ENCODE measurements at places on chromosomes 13 and 19.

GRCh38 chr13:98934243-98934642 lies 43.6 kb downstream of the DOCK9 start:
- DNase-seq = no peak

DNA sequence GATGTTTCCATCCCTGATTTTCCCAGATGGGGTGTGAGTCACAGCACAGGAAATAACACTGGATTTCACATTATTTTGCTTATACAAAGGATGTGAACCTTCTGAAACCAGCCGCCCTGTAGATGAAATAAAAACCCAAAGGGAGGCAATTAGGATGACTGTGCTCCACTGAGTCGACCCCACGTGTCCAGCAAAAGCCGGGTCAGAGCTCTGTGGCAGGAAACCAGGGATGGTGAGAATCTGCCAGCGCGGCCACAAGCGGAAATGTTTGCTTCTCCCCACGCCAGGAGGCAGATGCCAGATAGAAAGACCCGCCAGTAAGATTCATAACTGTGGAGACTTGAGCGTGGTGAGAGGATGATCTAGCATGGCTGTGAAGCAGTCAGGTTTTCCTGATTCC lies 764.4 kb downstream of the LIG4 start:
- peak; percentile 98 for DNase-seq

GRCh38 chr19:58024661-58025060 lies 9.2 kb upstream of the ZSCAN1 start:
- DNase-seq = no peak

- DNase-seq = no peak
Measured at GRCh38 chr19:3893509-3894179, 13.2 kb downstream of the ATCAY start.

DNA sequence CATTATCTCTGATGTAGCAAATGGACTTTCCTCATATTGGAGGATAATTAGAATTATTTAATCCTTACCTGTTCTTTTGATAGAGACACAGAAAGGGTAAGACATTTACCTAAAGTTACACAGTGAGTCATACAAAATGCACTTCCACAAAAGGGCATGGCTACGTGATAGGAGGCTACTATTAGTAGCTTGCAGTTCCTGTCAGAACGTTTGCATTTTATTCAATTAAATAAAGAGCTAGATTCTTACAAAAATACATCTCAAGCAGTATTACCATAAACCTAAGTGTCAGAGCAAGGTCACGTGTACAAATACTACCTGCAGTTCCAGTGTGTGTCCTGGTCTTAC lies 120.6 kb downstream of the ESD start:
- no peak for DNase-seq

DNA sequence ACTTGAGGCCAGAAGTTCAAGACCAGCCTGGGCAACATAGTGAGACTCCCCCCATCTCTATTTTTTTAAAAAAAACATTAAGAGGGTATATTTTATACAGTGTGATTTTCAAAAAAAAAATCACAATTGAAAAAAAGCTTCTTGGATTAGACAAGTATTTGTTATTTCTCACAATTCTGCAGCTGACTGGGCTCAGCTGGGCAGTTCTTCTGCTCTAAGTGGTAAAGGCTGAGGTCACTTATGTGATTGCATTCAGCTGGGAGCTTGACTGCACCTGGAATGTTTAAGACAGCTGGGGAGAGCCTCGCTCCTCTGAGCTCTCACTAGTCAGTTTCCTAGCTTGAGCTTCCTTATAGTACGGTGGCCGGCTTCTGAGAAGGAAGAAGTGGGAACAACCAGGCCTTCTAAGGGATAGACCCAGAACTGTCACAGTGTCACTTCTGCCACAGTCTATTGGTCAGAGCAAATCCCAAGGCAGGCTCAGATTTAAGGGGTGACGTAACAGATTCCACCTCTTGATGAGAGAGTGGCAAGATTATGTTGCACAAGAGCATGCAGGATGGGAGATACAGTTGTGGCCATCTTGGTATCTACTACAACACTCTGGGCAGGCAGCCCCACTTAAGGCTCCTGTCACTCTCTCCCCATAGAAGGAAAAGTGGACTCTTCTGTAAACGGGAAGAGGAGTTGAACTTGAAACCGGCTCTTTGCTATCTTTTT lies 19.7 kb upstream of the IRGC start:
- DNase-seq = no peak

- DNase-seq = no peak
Measured at GRCh38 chr13:46630431-46631178, 77.6 kb downstream of the LRCH1 start.

- peak; percentile 42 for DNase-seq
Measured at GRCh38 chr13:63299866-63300394, 1884.3 kb upstream of the PCDH20 start.

GRCh38 chr13:35714588-35715377 lies 238.3 kb upstream of the MAB21L1 start:
- DNase-seq = no peak

DNA sequence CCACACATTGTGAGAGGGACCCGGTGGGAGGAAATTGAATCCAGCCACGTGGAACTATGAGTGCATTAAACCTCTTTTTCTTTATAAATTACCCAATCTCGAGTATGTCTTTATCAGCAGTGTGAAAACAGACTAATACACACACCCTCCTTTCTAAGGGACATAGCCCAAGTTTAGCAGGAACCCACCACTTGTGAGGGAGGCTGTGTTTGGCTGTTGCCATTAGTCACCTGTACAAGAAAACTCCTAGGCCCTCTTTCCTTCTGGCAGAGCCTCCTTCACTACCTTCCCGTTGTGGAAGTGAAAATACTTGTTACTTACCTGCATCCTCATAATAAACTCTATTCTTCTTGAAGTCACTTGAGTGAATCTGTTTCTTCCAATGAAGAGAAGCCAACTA lies 76.3 kb upstream of the FARP1 start:
- DNase-seq = no peak
